ENCODE measurements at places on chromosomes 6 and 20.

DNA sequence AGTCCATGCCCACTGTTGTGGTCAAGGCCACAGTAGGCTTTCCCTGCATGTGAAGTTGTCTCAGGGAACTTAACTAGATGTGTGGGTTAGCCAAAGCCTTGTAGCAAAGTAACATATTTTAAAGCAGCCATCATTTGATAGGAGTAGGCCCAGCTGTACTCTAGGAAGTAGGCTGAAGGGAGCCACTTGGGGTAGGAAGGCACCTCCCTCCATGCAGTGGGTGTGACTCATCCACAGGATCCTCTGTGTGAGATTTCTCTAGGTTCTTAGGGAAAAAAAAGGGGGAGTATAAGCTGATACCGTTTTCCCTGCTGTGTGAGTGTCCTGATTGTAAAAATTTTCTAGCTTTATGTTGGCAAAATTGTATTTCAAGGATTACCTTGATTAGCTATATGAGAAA is 44.7 kb downstream of the VAPB start:
- H3K4me1 ChIP-seq, result no peaks in the 10 kb centered on the region
- no peaks in the 10 kb centered on the region for H3K27me3 ChIP-seq
- peaks cover 67% of the 10 kb centered on the region for H3K36me3 ChIP-seq
- no peak overlapping the region for H3K27ac ChIP-seq
- DNase-seq, result no peak

DNA sequence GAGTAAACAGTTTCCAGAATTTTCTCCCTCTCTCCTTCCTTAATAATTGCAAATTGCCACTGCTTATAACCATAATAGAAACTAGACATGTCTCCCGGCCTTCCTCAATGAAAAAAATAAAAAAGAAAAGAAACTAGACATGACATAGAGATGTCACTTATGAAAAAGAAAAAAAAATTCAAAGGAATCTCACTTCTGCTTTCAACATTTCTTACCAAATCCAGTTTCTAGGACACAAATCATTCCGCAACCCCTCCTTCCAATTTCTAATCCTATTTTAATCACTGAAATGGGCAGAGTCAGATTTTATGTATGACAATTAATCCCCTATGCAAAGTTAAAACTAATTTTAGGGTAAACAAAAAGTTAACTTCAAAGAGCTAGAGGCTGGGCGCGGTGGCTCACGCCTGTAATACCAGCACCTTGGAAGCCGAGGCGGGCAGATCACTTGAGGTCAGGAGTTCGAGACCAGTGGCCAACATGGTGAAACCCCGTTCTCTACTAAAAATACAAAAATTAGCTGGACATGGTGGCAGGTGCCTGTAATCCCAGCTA is 40.1 kb upstream of the EEF1A1 start:
- no peaks in the 10 kb centered on the region for H3K27me3 ChIP-seq
- no peaks in the 10 kb centered on the region for H3K36me3 ChIP-seq
- H3K4me1 ChIP-seq, result no peaks in the 10 kb centered on the region
- no peak overlapping the region for H3K27ac ChIP-seq
- DNase-seq, result no peak

- no peak for DNase-seq
- no peaks in the 10 kb centered on the region for H3K27me3 ChIP-seq
- peaks cover 72% of the 10 kb centered on the region for H3K36me3 ChIP-seq
- H3K4me1 ChIP-seq, result peaks cover 22% of the 10 kb centered on the region
These were observed 51.7 kb downstream of the UQCC1 start for GRCh38 chr20:35360033-35360432.

DNA sequence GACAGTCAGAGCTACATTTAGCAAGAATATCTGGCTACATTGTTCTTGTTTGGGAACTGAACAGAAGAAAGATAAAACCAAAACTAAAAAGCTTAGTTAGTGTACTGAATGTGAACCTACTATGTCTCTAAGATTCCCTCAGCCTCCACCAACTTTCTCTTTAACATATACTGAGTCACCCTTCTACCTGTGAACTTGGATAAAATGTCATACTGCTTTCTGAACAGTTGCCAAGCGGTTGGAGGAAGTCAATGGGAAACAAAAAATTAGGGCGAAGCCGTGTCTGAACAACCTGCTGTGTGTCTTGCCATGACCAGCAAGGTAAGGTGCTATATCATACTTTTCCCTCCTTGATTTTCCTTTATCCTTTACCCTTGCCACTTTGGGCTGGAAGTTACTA is 243.5 kb downstream of the BTBD9 start:
- H3K4me1 ChIP-seq, result peaks cover 12% of the 10 kb centered on the region
- no peaks in the 10 kb centered on the region for H3K27me3 ChIP-seq
- DNase-seq, result no peak
- no peak overlapping the region for H3K27ac ChIP-seq
- H3K36me3 ChIP-seq, result no peaks in the 10 kb centered on the region

- no peaks in the 10 kb centered on the region for H3K36me3 ChIP-seq
- H3K27me3 ChIP-seq, result no peaks in the 10 kb centered on the region
- H3K4me3 ChIP-seq, result no peak overlapping the region
- no peaks in the 10 kb centered on the region for H3K4me1 ChIP-seq
These were observed 69.4 kb downstream of the PSMG4 start for GRCh38 chr6:3328145-3328544.

GRCh38 chr6:111837641-111838500 is 35.4 kb downstream of the FYN start:
- H3K4me3 ChIP-seq, result no peak overlapping the region
- H3K4me1 ChIP-seq, result peaks cover 2% of the 10 kb centered on the region
- no peak overlapping the region for H3K27ac ChIP-seq
- no peaks in the 10 kb centered on the region for H3K36me3 ChIP-seq

DNA sequence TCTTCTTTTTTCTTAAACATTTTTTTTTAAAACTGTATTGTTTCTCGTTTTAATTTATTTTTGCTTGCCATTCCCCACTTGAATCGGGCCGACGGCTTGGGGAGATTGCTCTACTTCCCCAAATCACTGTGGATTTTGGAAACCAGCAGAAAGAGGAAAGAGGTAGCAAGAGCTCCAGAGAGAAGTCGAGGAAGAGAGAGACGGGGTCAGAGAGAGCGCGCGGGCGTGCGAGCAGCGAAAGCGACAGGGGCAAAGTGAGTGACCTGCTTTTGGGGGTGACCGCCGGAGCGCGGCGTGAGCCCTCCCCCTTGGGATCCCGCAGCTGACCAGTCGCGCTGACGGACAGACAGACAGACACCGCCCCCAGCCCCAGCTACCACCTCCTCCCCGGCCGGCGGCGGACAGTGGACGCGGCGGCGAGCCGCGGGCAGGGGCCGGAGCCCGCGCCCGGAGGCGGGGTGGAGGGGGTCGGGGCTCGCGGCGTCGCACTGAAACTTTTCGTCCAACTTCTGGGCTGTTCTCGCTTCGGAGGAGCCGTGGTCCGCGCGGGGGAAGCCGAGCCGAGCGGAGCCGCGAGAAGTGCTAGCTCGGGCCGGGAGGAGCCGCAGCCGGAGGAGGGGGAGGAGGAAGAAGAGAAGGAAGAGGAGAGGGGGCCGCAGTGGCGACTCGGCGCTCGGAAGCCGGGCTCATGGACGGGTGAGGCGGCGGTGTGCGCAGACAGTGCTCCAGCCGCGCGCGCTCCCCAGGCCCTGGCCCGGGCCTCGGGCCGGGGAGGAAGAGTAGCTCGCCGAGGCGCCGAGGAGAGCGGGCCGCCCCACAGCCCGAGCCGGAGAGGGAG is 580 bp downstream of the VEGFA start:
- DNase-seq, result peak; percentile 63
- peak overlapping the region; percentile 81 for H3K4me3 ChIP-seq
- H3K36me3 ChIP-seq, result peaks cover 46% of the 10 kb centered on the region
- H3K27me3 ChIP-seq, result no peaks in the 10 kb centered on the region
- H3K4me1 ChIP-seq, result peaks cover 7% of the 10 kb centered on the region

DNA sequence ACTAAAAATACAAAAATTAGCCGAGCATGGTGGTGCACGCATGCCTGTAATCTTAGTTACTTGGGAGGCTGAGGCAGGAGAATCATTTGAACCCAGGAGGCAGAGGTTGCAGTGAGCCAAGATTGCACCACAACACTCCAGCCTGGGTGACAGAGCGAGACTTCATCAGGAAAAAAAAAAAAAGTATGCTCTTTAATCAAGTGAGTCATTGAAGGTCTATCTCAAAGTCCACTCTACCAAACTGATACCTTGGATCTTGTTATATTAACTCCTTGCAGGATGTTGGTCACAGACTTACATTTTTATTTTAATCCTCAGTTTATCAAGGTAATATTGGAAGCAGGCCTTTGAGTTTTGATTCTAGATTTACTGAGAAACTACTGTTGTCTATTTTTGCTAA is 348.7 kb downstream of the COL12A1 start:
- no peaks in the 10 kb centered on the region for H3K4me1 ChIP-seq
- H3K27ac ChIP-seq, result no peak overlapping the region
- H3K36me3 ChIP-seq, result no peaks in the 10 kb centered on the region
- no peak overlapping the region for H3K4me3 ChIP-seq

Data from RWPE2 (cell line).